ENCODE measurements at places on chromosomes 1 and 21.

- DNase-seq = no peak
Observed at GRCh38 chr21:41625428-41625827, 117.5 kb upstream of the TMPRSS2 start.

- no peak for DNase-seq
Observed at GRCh38 chr1:230831771-230832170, 36.5 kb downstream of the C1orf198 start.

GRCh38 chr1:196074182-196074581, 534.1 kb downstream of the KCNT2 start:
- no peak for DNase-seq

- DNase-seq = no peak
Observed at GRCh38 chr1:33133478-33134105, 48.3 kb downstream of the TRIM62 start.

All from NCI-H1092 treated with DMSO at 0.1 percent for 48 hours (cell line).